ENCODE measurements at places on chromosomes 1 and 21.

GRCh38 chr1:95384567-95384966 lies 150.6 kb downstream of the RWDD3 start:
- peak; percentile 21 for DNase-seq

DNA sequence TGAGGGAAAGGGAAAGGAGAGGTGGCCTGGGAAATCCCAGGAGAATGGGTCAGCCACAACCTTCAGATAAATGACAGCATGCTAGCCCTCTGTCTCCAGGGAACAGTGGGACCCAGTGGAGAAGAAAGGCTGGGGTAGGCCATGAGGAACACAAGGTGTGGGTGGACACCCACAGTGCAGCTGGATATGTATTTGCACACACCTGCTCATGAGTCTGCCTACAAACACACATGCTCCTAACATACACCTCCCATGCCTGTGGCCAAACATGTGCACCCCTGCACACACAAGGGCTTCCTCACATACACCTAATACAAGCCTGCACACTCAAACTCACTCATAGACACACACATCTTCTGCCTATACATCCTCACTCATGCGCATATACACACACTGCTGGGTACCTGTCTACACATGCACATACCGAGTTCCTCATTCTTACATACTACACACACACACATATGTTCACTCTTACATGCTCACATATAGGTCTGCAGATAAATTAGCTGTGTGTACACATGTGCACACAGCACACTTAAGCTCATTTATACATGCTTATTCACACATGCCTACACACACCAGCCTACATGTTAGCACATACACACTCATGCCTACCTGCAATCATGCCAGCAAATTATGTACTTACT lies 3.6 kb downstream of the C1orf216 start:
- no peak for DNase-seq

DNA sequence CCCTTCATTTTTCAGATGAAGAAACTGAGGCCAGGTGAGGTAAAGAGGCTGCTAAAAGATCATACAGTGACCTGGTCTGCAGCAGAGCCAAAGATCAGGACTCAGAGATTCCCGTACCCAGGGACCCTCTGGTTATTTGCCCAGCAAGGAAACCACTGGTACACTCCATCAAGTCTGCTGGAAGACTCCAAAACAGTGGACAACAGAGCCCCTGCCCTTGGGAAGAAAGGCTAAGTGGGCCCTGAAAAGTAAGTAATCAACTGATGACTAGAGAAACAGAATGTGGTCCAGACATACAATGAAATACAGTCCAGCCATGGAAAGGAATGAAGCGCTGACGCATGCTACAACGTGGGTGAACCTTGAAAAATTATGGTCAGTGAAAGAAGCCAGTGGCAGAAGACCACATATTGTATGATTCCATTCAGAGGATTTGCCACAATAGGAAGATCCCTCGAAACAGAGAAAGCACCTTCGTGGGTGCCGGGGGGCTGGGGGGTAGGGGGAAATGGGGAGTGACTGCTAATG lies 106.4 kb downstream of the ETS2 start:
- no peak for DNase-seq

DNA sequence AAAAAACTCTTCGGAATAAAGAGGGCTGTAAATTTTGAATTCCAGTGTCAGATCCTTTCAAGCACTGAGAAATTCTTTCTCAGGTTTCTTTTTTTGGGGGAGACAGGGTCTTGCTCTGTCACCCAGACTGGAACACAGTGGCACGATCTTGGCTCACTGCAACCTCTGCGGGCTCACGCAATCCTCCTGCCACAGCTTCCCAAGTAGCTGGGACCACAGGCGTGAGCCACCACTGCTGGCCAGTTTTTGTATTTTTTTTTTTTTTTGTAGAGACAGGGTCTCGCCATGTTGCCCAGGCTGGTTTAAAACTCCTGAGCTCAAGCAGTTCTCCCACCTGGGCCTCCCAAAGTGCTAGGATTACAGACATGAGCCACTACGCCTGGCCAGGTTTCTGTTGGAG lies 34.8 kb upstream of the EPHA8 start:
- DNase-seq = no peak

DNA sequence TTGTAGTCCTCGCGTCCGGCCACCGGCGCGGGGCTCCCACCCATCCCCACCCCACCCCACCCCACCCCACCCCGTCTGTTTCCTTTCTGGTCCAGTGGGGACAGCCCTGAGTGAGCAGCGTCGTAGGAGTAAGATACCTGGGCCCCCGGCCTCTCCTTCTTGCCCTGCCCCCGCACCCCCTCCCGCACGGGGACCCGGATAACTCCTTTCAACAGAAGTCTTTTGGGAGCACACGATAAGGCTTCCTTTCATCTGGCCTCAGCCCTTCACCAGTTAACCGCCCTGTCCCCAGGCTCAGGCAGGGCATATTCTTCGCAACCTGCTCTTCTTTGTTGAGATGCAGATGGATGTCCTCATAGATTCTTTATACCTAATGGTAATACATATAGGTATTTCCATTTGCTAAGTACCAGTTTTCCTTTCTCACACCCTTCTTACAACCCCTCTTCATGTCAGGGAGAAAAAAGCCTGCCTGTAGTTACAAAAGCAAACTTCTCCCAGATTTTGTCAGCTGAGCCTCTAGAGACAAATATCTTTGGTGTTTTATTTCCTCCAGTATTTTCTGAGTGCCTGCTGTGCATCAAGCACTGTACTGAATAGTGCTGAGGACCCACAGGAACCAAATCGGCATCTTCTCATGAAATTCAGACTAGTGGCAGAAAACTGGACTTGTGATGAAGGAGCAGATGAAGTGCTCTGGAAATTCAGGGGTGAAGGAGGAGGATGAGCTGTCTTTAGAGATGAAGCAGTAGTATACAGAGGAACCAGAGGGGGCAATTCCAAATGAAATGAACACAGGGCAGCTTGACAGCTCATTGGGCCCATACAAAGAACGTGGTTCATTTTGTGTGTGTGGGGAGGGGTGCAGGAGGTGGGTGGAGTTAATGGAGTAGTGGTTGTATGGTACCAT lies 33.6 kb downstream of the SLC2A1 start:
- DNase-seq = no peak

DNA sequence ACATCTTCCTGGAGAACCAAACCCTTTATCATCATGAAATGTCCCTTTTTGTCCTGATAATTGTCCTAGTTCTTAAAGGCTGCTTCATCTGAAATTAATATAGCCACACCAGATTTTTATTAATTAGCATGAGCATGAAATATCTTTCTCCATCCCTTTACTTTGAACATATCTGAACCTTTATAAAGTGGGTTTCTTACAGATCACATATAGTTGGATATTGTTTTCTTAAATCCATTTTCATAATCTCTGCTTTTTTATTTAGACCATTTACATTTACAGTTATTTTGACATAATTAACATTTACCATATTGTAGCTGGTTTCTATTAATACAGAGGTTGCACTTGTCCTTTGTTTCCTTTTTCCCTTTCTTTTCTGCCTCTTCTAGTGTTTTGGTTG lies 17.2 kb downstream of the SHCBP1L start:
- DNase-seq = no peak

DNA sequence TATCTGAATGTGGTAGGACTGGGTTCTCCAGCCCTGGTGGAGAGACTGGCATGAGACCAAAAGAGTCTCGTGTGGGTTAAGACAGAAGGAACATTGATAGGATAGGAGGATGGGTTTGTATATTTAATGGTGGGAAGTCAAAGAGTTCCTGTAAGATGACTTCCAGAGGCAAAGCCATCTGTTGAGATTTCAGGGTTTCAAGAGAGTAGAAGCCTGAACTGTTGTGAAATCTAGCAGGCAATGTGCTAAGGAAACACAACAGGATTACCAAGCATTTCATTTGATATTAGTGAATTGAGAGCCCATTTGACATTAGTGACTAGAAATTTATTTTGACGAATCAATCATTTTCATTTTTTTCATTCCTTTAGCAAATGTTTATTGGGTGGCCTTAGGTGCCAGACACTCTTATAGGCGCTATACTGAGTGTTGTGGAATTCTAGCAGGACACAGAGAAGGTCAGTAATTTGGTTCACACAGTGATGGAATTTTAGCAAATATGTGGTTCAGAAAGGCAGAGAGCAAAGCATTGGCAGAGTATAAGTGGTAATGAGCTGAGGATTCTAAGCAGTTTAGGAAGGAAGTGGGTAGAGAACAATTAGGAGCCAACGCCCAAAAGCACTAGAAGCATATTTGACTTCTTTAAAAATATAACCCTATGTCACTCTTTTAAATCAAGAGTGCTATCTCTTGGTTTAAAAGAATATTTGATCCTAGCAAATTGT lies 149.3 kb downstream of the AK5 start:
- DNase-seq = no peak

DNA sequence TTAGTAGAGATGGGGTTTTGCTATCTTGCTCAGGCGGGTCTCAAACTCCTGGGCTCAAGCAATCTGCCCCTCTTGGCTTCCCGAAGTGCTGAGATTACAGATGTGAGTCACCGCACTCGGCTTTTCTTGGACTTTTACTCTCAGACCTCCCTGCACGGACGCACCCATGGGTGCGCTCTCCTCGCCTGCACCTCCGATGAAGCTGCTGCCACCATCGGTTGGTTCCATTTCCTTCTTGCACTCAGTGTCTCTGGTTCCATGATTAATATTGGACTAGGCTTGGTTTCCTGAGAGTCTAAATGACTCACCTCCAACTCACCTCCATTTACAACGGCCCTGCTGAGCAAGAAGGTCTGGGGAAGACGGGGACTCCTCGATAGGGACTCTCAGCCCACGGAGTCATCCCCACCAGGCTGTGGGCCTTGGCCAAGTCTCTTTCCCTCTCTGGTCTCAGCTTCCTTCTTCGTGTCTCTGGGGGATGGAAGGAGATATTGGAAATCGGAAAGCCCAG lies 6.7 kb upstream of the TNFRSF8 start:
- no peak for DNase-seq

GRCh38 chr1:11668516-11668915 lies 4.5 kb downstream of the FBXO6 start:
- no peak for DNase-seq

GRCh38 chr1:168637350-168637991 lies 61.1 kb downstream of the XCL1 start:
- DNase-seq = peak; percentile 70

- DNase-seq = no peak
These were observed 36.7 kb downstream of the ATP2B4 start for GRCh38 chr1:203663294-203663693.

GRCh38 chr1:59223198-59223597 lies 73.7 kb upstream of the FGGY start:
- DNase-seq = no peak

DNA sequence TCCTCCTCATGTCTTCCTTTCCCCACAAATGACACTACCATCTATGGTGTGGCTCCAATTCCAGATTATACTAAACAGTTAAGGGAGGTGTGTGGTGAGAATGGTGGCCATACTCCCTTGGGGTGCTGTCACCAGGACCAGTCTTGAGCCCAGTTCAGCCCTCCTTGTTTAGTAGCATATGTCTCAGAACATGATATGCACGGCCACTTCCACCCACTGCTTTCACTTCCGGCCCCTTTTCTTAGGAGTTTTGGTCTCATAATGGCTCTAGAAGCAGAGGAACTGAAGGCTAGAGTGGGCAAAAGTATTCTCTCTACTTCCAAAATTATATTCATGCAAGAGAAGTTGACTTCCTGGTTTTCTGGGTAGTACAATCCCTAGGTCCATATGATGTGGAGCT lies 45.3 kb upstream of the CACNA1E start:
- no peak for DNase-seq

Measured in HEK293T (cell line).